GM23338 (cell line): ENCODE measurements at places on chromosomes 4 and X. TPM values are rescaled to one million over a fixed set of nuclear protein-coding genes. Genes with fewer than 3 reads are reported as not detected.
A peak's percentile ranks its signal among the peaks of the same experiment; 100 is the strongest.

Gene HHIP
- total RNA-seq: 1.5 and 2.5 TPM in 2 replicates

Gene RXFP1
- 0.12 and 0.63 TPM in 2 replicates for total RNA-seq

Gene FAM156B
- 2.8 and 19.1 TPM in 2 replicates for total RNA-seq

Gene FGFBP2
- total RNA-seq: 0.56 and 0.93 TPM in 2 replicates

Gene GLRA2
- total RNA-seq: not detected in 2 replicates

Gene F11
- total RNA-seq: 1.5 and 2.1 TPM in 2 replicates

Gene KLF8
- 8.7 and 11.5 TPM in 2 replicates for total RNA-seq

Gene SPANXA2
- total RNA-seq: 0.45 TPM in 1 of 2 replicates, not detected in the other

Gene TRMT44
- total RNA-seq: 36.7 and 49.8 TPM in 2 replicates

Gene SLC38A5
- 47.0 and 47.7 TPM in 2 replicates for total RNA-seq

Gene DDX53
- not detected in 2 replicates for total RNA-seq

Gene AMELX
- total RNA-seq: not detected in 2 replicates

Gene STK32B
- 1.5 and 2.3 TPM in 2 replicates for total RNA-seq

Gene GPRASP2
- 18.0 and 22.4 TPM in 2 replicates for total RNA-seq

Gene SOWAHD
- total RNA-seq: 3.8 and 5.1 TPM in 2 replicates

Gene CXCL8
- total RNA-seq: not detected in 2 replicates

DNA sequence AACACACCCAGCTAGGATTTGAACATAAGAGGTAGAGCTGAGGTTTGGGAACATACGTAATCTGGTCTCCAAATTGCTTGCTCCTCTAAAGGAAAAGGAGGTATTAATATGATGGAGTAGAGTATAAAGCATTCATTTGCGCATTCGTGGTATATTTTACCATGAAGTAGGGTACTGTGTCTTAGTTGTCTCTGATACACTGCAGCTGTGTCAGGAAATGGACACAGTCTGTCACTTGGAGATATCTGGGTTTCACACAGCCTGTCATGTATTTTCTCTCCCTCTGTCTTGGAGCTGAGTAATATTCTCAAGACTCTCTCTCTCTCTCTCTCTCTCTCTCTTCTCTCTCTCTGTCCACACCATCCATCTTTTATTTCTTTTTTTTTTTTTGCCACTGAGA is 274.8 kb upstream of the UGT8 start:
- DNase-seq: no peak

DNA sequence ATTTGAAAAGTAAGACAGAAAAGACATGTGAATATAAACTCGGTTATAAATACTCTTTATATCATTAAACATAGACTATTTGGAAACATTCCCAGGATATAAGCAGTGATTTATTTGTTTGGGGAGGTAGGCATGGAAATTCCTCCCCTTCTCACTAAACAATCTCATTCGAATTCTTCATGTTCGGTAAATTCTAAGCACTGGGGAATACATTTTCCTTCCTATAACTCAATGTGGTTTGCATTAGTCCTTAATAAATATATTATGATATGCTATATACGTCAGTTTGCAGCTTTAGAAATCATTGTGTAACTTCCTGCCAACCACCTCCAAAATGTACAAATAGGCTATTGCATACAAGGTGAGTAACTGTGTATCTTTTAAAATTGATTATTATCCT is 99.6 kb downstream of the UGT8 start:
- DNase-seq: no peak

GRCh38 chr4:85544751-85545150 is 69.8 kb downstream of the ARHGAP24 start:
- no peak for DNase-seq

- no peak for DNase-seq
Measured at GRCh38 chr4:184817494-184818215, 8.1 kb downstream of the ACSL1 start.

- no peak for DNase-seq
Measured at GRCh38 chrX:16267431-16267830, 100.2 kb downstream of the MAGEB17 start.

- DNase-seq: no peak
Measured at GRCh38 chr4:2277956-2278355, 16.0 kb upstream of the MXD4 start.

DNA sequence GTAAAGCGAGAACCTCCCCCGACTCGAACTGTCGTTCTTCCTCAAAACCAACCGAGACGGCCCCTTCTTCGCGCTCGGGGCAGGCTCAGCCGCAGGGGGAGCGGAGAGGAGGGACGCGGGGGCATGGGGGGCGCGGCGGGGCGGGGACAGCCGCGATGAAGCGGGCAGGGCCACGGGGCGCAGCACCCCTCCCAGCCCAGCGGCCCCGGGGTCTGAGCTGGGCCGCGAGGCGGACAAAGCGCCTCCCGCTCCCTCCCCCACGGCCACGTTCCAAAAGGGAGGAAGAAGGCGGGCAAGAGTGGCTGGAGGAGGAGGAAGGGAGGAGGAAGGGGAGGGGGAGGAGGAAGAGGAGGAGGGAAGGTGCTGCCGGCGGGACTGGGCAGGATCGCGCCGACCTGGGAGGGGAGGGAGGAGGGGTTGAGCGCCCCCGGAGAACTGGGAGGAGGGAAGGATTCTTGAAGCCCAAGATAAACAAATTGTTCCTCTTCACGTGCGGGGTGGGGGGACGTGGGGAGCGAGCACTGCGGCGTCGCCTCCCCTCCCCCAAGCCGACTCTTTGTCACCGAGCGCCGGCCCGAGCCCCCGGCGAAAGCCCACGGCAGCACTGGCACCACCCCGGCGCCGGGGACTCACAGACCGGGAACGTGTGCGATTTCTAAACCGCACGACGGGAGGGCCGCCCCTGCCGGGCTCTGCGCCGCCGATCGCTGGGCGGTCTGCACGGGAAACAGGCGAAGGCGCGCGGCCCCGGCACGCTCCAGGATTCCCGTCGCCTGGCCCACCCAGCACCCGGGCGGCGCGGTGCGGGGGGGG is 2.9 kb downstream of the MAML3 start:
- DNase-seq: peak; percentile 94

DNA sequence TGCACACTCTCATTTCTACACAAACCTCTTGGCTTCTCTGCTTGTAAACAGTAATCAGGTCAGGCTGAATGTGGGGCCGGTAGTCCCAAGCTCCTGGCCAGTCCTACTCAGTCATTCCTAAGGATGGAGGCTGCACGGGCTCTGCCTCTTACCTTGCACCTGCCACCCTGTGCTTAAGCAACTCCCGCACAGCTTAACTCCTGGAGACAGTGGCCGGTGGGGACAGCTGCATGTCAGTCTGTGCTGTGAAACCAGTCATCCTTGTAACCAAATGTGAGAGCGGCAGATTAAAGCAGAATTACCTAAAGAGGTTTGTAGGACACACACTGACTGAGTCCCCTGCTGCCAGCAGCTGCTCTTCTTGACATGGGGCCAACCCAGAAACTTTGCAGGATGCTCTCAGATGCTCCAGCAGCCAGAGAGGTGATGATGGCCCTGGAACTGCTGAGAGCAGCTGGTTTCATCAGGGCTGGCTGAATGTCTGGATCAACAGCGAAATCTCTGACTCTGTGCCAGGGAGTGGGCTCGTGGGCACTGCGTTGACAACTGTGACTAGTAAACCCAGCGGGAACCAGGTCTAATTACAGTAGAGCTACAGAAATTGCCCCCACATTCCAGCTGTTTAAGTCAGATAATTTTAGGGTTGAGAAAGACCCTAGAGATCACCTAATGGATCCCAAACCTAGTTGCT is 123.7 kb downstream of the ANAPC4 start:
- DNase-seq: no peak

GRCh38 chr4:153207567-153207966 is 3.3 kb downstream of the TRIM2 start:
- DNase-seq: peak; percentile 70

- no peak for DNase-seq
Measured at GRCh38 chrX:54944816-54945215, 24.2 kb downstream of the TRO start.

- DNase-seq: no peak
Measured at GRCh38 chr4:161303551-161303950, 860.2 kb downstream of the FSTL5 start.

- no peak for DNase-seq
Measured at GRCh38 chr4:3437582-3437936, 4.2 kb upstream of the HGFAC start.

DNA sequence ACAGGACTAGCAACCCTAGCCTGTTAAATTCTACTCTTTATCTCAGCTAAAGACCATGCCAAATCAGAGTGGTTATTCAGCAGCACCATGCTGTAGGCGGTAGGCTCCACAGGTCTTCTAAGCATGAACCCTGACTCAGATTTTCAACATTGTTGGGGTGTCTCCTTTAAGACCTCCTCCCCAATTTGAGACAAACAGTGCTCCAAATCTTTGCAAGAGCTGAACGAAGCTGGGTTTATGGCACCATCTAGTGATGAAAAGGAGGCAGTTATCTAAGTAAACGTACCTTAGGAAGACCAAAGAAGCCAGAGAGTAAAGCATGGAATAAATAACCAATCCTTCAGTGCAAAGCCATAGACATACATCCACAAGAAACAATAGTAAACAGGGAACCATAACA is 334.5 kb upstream of the SLC7A11 start:
- peak; percentile 81 for DNase-seq

DNA sequence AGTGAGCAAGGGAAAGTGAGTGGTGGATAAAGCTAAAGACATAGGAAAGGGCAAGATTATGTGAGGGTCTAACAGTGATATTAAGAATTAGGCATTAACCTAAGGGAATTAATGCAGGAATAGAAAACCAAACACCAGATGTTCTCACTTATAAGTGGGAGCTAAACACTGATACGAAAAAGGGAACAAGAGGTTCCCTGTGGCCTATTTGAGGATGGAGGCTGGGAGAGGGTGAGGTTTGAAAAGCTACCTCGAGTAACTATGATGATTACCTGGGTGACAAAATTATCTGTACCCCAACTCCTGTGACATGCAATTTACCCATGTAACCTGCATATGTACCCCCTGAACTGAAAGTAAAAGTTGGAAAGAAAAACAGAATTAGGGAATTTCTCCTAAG is 79.0 kb downstream of the ANXA3 start:
- no peak for DNase-seq

- no peak for DNase-seq
Measured at GRCh38 chr4:127660284-127660885, 27.6 kb downstream of the INTU start.

DNA sequence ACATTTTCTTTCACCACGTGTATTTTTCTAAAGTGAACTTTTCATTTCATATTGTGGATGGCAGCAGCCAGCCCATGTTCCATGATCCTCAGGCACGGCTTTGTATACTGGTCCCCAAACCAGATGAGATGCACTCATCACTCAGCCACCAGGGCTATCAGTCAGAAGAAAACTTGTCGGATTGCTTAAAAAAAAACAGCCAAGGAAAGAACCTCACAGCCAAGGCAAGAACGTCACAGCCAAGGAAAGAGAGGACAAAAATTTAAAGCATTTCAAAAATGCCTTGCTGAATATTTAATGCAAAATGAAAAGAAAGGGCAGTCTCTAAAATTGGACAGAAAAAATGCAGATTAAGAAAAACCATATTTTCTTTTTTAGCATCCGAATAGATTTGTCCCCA is 333.3 kb downstream of the PDGFC start:
- peak; percentile 44 for DNase-seq

DNA sequence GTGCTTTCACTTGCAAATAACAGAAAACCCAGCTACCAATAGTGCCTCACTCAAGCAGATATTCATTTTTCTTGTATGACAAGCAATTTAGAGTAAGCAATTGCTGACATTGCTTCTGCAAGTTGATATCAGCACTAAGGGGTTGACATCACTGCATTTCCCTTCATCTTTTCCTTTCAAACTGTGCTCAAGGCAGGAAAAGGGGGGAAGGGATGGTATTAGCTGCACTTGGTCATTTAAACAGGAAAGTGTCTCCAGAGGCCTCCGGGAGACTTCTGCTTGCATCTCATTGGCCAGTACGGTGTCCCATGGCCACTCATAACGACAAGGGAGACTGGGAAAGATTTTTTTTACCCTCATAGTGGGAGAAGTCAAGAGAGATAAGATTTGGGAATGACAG is 65.5 kb upstream of the FGG start:
- no peak for DNase-seq

GRCh38 chr4:185800266-185800945 is 11.6 kb downstream of the SORBS2 start:
- no peak for DNase-seq

GRCh38 chr4:67549123-67549522 is 3.8 kb upstream of the CENPC start:
- no peak for DNase-seq

GRCh38 chr4:184596617-184597185 is 52.5 kb downstream of the CASP3 start:
- DNase-seq: no peak

DNA sequence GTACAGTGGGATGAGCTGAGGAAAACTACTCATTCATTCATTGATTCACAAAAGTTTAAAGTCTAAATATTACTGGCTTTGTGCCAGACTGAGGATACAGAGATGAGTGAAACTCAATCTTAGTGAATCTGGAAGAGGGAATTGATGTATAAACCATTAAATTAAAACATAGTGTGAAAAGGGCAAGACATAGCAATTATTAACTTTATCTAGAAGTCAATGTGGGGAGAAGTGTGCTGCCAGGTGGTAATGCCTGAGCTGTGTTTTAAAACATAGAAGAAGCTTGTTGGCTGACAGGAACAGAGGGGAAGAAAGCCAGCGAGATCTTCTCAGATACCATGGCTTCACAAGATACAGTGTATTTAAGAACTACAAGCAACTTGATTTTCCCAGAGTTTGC is 153.4 kb downstream of the BMPR1B start:
- DNase-seq: no peak

DNA sequence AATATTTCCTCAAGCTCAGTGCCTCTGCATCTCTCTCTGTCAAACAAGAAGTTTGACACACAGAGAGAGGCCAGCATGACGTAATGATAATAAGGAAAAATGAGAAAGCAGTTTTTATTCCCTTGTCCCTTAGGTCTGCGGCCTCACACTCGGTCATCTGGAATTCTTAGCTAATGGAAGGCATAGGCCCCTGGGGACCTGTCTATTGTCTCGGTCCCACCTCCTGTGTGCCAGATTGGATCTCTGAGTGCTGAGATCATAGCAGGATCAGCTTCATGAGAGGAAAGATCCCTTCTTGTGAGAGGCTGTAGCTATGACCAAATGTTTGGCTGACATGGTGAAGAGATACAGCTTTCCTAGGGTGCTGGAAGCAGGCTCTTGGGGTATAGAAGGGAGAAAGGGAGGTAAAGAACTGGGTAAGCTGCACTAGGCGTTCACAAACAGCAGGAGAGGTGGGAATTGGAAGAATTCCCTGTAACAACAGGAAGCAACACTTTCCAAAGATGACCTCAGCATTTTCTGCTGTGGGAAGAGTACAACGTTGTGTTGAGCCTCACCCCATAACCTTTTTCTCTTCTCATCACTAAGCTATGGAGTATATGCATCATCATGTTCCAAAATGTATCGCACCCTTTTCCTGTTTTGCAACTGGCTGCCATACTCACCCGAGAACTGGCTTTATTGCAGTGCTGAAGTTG is 20.2 kb downstream of the TMEM31 start:
- no peak for DNase-seq

- no peak for DNase-seq
Measured at GRCh38 chr4:38202242-38202641, 242.0 kb downstream of the PTTG2 start.

- DNase-seq: no peak
Measured at GRCh38 chrX:154333837-154334271, 38.3 kb downstream of the TKTL1 start.
